BJ (cell line): ENCODE measurements at places on chromosomes 2 and 18.

GRCh38 chr2:172305066-172305465 lies 122.3 kb upstream of the ITGA6 start:
- DNase-seq: no peak

DNA sequence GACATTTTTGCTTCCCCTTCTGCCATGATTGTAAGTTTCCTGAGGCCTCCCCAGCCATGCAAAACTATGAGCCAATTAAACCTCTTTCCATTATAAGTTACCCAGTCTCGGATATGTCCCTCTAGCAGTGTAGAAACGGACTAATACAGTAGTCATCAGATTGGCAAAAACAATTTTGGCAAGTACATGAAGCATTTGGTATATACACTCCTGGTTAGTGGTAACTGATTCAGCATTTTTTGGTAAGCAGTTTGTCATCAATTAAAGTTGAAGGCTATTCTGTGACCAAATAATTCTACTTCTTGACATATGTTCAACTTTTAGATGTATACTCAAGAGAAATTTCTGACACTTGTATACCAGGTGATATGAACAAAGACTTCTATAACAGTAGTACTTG lies 190.5 kb upstream of the STON1 start:
- no peak for DNase-seq

DNA sequence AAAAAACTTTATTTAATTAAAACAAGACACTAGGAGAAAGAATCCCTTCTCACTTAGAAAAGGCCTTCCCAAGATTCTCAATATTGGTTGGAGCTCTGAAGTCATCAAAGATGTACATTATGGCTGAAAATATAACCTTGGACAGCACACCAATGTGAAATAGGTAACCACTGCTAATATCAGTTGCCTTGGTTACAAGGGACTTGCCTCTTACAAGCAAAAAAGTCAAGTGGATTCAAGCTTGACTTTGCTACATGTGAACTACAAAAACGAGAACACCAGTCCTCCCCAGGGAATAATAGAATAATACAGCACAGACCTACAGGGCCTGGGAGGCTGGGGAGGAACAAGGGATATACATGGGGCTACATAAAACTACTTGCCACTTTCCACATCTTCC lies 46.1 kb downstream of the NABP1 start:
- DNase-seq: no peak

- no peak for DNase-seq
These were observed at the start of gene CASP10 for GRCh38 chr2:201182650-201183364. TSS of gene CASP10 (plus strand) at chr2:201183141. CDS start at chr2:201185778, 2,637 bp downstream.

DNA sequence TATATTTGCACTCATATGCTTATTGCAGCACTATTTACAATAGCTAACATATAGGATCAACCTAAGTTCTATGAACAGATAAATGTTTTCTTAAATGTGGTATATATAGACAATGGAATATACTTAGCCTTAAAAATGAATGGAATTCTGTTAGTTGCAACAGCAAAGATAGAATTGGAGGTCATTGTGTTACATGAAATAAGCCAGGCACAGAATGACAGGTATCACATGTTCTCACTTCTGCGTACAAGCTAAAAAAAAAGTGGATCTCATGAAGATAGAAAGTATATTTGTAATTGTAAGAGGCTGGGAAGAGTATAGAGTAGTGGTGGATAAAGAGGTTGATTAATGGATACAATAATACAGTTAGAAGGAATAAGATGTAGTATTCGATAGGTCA lies 255.5 kb upstream of the SETBP1 start:
- no peak for DNase-seq

GRCh38 chr2:84486441-84487115 lies 27.5 kb upstream of the SUCLG1 start:
- DNase-seq: no peak

- DNase-seq: no peak
These were observed at the start of gene SCYGR6 for GRCh38 chr2:227724394-227725039. TSS of gene SCYGR6 (minus strand) at chr2:227724757. CDS start at chr2:227724757, 0 bp downstream.

- no peak for DNase-seq
These were observed 636.3 kb upstream of the ZEB2 start for GRCh38 chr2:145156199-145156598.

- DNase-seq: no peak
These were observed 64.4 kb downstream of the IKZF2 start for GRCh38 chr2:213087040-213087439.

GRCh38 chr2:10935953-10936942 lies 24.5 kb downstream of the KCNF1 start:
- peak; percentile 97 for DNase-seq

DNA sequence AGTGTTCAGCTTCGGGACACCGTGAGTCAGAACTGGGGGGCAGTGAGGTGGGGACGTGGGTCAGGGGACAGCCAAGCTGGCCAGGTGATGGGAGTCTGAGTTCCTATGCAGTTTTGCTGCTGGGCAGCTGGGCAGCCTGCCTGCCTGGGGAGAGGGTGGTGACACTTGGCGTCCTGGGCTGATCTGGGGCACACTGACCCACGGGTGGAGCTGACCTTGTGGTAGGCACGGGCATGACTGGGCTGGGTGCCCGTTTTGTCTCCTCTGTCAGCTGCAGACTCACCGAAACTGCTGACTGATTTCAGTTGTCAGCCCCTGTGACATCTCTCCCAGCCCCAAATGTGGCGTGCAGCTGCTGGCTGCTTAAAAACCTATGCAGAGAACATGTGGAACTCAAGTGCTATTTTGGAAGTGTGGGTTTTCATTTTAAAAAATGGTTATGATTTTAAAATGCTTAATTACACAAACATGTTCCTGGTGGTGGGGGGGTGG lies 32.6 kb upstream of the E2F6 start:
- DNase-seq: no peak

DNA sequence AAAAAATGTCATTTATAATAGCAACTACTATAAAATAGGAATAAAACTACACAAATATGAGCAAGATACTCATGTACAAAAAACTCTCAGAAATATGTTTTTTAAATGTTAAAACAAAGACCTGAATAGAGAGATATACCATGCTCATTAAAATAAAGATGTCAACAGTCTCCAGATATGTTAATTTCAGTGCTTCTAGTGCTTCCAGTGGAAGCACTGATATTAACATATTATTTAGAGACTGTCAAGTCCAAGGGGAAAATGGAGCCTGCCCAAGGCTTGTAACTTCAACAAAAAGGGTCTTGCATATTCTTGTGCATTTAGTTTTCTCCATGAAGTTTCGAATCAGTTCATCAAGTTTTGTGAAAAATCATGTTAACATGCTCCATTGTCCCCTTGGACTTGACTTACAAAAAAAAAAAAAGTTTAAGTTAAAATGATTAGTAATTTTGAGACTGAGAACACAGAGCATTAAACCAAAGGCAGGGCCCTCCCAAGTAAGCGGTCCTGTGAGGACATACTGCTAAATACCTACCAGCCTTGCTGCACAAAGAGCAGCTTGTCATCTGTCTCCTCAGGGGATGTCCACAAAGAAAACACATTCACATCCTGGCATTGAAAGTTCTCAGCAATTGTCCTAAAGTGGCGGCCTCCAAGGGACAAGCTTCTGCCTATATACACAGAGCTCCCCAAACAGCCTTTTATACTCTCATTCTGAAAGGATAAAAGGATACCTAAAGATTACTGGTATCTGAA lies 501.9 kb upstream of the CHAC2 start:
- DNase-seq: no peak

- DNase-seq: no peak
These were observed 41.6 kb downstream of the DHRS9 start for GRCh38 chr2:169110916-169111315.

DNA sequence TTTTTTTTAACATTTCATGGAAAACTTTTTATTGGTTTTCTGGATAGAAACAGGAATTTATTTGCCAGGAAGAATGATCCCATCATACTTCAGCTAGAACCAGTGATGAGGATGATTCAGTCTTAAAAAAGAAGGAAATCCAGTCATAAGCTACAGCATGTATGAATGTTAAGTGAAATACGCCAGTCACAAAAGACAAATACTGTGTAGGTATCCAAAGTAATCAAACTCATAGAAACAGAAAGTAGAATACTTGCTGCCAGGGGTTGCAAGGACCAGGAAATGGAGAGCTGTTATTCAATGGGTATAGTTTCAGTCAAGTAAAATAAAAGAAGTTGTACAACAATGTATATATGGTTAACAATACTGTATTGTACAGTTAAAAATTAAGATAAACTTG lies 21.3 kb downstream of the PSME4 start:
- no peak for DNase-seq

- DNase-seq: no peak
These were observed 30.9 kb downstream of the HTR2B start for GRCh38 chr2:231093933-231094332.

DNA sequence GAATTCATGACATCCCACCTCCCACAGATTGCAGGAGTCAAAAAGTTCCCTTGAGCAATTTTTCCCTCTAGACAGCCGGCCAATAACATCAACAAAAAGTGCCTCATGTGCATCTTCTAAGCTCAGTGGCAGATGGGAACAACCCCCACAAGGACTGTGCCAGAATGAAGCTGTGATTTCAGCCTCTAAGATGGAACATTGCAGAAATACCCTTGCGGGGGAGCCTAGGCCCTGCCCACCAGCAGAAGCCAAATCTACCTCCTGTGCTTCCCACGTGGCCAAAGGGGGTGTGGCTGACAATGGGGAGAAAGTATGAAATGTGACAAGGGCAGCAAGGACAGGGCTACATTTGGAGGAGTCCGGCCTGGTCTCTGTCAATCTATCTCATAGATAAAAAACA lies 482.3 kb downstream of the TGIF1 start:
- DNase-seq: no peak

DNA sequence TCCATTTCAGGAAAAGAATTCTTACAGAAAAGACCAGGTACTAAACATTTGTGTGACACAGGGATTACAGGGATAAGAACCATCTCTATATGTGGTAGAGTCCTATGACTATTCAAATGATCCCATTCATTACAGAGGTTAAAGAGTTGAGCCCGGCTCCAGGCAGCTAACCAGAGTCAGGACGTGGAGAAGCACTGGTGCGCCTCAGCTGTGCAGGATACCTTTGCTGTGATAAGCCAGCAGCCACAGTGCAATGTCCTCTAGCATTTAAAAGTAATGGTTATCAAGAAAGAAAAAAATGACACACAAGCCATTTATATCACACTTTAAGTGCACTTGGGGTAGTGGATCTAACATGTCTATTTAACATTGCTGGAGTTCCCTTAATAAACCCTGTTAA lies 17.3 kb downstream of the BUB1 start:
- no peak for DNase-seq

GRCh38 chr2:206981739-206982340 lies 42.5 kb downstream of the CPO start:
- DNase-seq: no peak
